ENCODE measurements at places on chromosomes 6 and 20.

DNA sequence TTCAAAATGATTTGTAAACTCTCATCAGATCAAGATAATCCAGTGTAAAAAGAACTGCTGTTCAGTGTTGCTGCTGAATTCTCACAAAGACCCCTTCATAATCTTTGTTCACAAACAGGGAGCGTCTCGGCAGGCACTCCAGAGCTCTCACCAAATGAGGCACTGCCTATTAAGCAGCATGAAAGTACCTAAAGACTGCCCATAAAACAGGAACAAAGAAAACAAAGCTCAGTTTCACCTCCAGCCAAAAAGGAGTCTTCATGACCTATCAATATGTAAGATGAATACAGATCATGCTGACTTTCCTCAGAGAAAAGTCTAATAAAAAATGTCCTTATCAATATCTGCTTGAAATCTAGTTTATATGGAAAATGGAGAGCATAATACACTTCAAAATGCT lies 41.8 kb downstream of the GPR63 start:
- H3K27me3 ChIP-seq: no peaks in the 10 kb centered on the region
- no peaks in the 10 kb centered on the region for H3K4me1 ChIP-seq
- H3K4me3 ChIP-seq: no peak overlapping the region
- no peaks in the 10 kb centered on the region for H3K36me3 ChIP-seq

GRCh38 chr20:31841928-31842327 lies 3.5 kb downstream of the FOXS1 start:
- H3K4me3 ChIP-seq: no peak overlapping the region
- H3K27me3 ChIP-seq: no peaks in the 10 kb centered on the region
- H3K36me3 ChIP-seq: no peaks in the 10 kb centered on the region
- DNase-seq: peak; percentile 50
- H3K27ac ChIP-seq: peak overlapping the region; percentile 31
- H3K4me1 ChIP-seq: peaks cover 60% of the 10 kb centered on the region

DNA sequence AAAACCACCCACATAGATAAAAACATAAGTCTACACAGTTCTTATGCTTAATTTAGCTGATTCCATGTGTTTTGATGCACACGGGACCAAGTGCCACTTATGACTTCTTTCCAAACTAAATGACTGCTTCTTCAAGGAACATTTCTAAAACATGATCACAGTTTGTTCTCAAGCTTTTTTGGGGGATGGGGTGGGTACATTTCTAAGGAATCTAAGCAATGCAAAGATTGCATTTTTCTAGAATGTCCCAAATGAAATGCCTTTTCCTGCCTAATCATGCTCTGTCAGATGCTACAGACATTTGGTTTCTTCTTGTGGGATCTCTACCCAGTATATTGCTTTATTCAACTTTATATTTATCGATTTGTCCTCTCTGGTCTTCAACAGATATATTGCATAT lies 496.8 kb upstream of the JAG1 start:
- no peak overlapping the region for H3K27ac ChIP-seq
- H3K36me3 ChIP-seq: no peaks in the 10 kb centered on the region
- H3K27me3 ChIP-seq: no peaks in the 10 kb centered on the region
- no peaks in the 10 kb centered on the region for H3K4me1 ChIP-seq
- no peak overlapping the region for H3K4me3 ChIP-seq

DNA sequence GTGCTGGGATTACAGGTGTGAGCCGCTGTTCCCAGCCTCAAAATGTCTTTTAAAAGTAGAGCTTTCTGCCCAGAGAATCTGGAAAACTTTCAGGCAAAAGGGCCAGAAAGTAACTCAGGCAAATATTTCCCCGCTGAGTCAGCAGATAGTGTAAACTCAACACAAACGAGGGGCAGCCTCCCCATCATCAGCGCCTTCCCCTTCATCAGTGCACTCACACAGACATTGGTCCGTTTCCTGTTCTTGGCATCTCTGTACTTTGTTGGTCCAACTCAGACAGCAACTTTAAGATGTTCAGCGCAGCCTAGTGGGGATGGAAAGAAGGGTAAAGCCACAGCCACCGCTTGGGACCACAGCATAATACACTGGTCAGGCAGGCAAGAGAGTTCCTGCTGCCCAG lies 69.5 kb downstream of the CSE1L start:
- no peaks in the 10 kb centered on the region for H3K4me1 ChIP-seq
- no peak overlapping the region for H3K4me3 ChIP-seq
- no peak overlapping the region for H3K27ac ChIP-seq
- peaks cover 70% of the 10 kb centered on the region for H3K36me3 ChIP-seq
- no peaks in the 10 kb centered on the region for H3K27me3 ChIP-seq
- DNase-seq: no peak

DNA sequence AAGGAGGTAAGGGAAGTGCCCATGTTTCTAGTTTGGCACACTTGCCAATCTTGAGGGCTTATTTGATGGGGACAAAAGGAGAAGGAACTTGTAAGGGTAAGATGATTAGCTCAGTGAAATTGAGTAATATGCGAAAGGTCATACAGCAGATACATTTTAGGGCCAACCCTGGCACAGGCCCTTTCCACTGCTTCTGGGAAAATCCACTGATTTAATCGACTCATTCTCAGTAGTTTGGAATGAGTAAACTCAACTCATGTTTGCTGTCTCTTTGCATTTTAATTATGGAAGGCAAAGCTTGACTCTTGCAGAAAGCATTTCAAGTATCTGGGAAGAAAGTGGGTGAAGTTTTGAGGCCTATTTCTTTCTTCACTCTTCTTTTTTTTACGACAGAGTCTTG lies 20.0 kb downstream of the PHF20 start:
- DNase-seq: no peak
- H3K27ac ChIP-seq: no peak overlapping the region
- H3K36me3 ChIP-seq: peaks cover 8% of the 10 kb centered on the region
- H3K4me1 ChIP-seq: no peaks in the 10 kb centered on the region

- H3K36me3 ChIP-seq: peaks cover 46% of the 10 kb centered on the region
- no peaks in the 10 kb centered on the region for H3K27me3 ChIP-seq
- H3K4me3 ChIP-seq: no peak overlapping the region
Measured at GRCh38 chr6:109465772-109466171, 10.2 kb upstream of the MICAL1 start.

- H3K4me1 ChIP-seq: no peaks in the 10 kb centered on the region
- no peaks in the 10 kb centered on the region for H3K27me3 ChIP-seq
- no peaks in the 10 kb centered on the region for H3K36me3 ChIP-seq
- no peak overlapping the region for H3K4me3 ChIP-seq
- no peak for DNase-seq
Measured at GRCh38 chr20:5888041-5888440, 62.3 kb downstream of the TRMT6 start.

- no peaks in the 10 kb centered on the region for H3K27me3 ChIP-seq
- peaks cover 18% of the 10 kb centered on the region for H3K36me3 ChIP-seq
- DNase-seq: no peak
- no peak overlapping the region for H3K27ac ChIP-seq
Measured at GRCh38 chr6:4910037-4910760, 93.6 kb downstream of the RPP40 start.

- peaks cover 44% of the 10 kb centered on the region for H3K27me3 ChIP-seq
- peaks cover 9% of the 10 kb centered on the region for H3K4me1 ChIP-seq
- H3K27ac ChIP-seq: no peak overlapping the region
- no peaks in the 10 kb centered on the region for H3K36me3 ChIP-seq
Measured at GRCh38 chr6:133899556-133899955, 10.6 kb downstream of the TCF21 start.

- H3K4me3 ChIP-seq: peak overlapping the region; percentile 44
- no peak for DNase-seq
- H3K27ac ChIP-seq: peak overlapping the region; percentile 59
- peaks cover 5% of the 10 kb centered on the region for H3K4me1 ChIP-seq
Measured at GRCh38 chr6:28490205-28490890, 25.2 kb downstream of the GPX6 start.

DNA sequence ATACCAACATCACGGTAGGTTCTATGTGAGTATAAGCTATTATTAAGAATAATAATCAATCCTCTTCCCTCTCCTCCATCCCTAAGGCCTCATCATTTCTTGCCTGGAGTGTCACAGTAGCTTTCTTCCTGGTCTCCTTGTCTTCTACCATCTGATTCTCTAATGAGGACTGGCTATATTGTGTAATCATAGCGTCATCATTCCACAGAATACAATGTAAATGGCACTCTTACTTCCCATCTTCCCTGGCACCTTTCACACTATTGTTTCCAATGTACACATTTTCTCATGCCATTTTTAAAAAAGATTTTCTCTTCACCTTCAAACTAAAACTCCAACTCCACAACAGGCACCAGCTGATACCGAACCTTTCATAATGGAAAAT lies 2.2 kb upstream of the BTN3A2 start:
- no peak overlapping the region for H3K4me3 ChIP-seq
- no peaks in the 10 kb centered on the region for H3K27me3 ChIP-seq
- peaks cover 10% of the 10 kb centered on the region for H3K4me1 ChIP-seq
- H3K27ac ChIP-seq: no peak overlapping the region
- DNase-seq: no peak

- no peak overlapping the region for H3K4me3 ChIP-seq
- H3K4me1 ChIP-seq: peaks cover 6% of the 10 kb centered on the region
- no peak overlapping the region for H3K27ac ChIP-seq
- H3K27me3 ChIP-seq: no peaks in the 10 kb centered on the region
- no peaks in the 10 kb centered on the region for H3K36me3 ChIP-seq
Measured at GRCh38 chr6:107196152-107196551, 80.8 kb upstream of the BEND3 start.

DNA sequence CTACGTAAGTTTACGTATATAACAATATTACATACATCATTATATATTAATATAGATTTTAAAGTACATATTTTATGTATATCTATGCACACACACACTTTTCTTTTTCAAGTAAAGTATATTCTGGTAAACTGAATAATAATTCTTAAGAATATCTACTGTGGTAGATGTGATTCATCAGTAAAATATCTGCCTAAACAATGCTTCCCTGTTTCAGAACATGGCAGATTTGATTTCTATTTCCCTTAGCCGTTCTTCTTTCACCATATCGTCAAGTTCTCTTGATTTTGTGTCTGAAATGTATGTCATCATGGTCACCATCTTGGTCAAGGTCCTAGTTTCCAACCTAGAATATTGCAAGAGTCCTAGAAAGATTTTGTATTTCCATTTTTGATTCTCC lies 195.6 kb downstream of the HDGFL1 start:
- H3K36me3 ChIP-seq: no peaks in the 10 kb centered on the region
- H3K27me3 ChIP-seq: no peaks in the 10 kb centered on the region
- no peak for DNase-seq

DNA sequence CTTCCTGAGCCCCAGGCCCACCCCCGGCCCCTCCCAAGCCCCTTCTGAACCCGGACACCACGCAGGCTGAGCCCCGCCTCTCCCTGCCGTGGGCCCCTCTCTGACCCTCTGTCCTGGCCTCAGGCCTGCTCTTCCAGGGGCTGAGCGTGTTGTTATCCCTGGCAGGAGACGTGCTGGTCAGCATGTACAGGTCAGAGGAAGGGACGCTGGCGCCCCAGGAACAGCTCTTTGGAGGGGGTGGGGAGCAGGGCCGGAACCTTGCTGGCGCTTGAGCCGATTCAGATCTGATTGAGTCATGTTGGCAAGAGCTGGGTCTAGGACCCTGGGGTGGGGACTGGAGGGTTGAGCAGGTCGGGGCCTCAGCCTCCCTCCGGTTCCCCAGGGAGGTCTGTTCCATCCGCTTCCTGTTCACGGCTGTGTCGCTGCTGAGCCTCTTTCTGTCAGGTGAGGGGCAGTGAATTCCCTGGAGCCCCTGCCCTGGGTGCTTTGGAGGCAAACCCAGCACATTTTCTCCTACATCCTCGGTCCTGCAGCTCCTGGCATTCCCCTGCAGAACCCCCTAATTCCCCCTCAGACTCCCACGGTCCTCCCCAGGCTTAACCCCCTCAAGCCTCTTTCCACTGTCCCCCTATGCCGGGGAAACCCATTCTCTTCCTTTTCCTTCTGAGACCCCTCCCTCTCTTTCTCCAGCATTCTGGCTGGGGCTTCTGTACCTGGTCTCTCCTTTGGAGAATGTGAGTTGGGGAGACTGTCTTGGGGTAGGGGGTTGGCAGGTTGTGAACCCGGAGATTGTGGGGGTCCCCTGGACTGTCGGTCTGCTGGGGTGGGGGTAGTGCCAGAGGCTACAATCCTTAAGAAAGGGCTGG lies 2.0 kb downstream of the SPAG4 start:
- H3K4me3 ChIP-seq: peak overlapping the region; percentile 40
- peaks cover 7% of the 10 kb centered on the region for H3K36me3 ChIP-seq
- H3K27ac ChIP-seq: peak overlapping the region; percentile 76
- peaks cover 32% of the 10 kb centered on the region for H3K4me1 ChIP-seq
- peak; percentile 87 for DNase-seq

DNA sequence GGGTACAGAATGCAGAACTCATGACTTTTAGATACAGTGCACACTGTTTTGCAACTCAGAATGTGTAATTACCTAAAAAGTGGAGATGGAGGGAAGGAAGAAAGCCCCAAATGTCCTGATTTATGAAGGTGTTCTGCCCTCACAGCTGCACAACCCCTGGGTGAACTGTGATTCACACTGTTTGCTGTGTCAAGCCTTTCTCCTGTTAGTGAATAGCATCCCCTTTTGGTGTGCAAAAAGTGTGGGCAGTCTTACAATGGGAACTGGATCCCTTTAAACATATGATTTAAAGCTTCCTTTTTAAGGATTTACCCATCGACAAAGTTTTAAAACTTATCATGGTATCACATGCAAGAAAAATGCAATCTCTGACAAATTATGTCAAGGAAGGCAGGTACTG lies 633.4 kb upstream of the EPHA7 start:
- no peaks in the 10 kb centered on the region for H3K36me3 ChIP-seq
- peak; percentile 48 for DNase-seq
- H3K4me1 ChIP-seq: no peaks in the 10 kb centered on the region
- H3K27ac ChIP-seq: no peak overlapping the region
- no peak overlapping the region for H3K4me3 ChIP-seq
